H9 (cell line): ENCODE measurements at places on chromosomes 7 and 10. TPM values are rescaled to one million over a fixed set of nuclear protein-coding genes. Genes with fewer than 3 reads are reported as not detected.

DNA sequence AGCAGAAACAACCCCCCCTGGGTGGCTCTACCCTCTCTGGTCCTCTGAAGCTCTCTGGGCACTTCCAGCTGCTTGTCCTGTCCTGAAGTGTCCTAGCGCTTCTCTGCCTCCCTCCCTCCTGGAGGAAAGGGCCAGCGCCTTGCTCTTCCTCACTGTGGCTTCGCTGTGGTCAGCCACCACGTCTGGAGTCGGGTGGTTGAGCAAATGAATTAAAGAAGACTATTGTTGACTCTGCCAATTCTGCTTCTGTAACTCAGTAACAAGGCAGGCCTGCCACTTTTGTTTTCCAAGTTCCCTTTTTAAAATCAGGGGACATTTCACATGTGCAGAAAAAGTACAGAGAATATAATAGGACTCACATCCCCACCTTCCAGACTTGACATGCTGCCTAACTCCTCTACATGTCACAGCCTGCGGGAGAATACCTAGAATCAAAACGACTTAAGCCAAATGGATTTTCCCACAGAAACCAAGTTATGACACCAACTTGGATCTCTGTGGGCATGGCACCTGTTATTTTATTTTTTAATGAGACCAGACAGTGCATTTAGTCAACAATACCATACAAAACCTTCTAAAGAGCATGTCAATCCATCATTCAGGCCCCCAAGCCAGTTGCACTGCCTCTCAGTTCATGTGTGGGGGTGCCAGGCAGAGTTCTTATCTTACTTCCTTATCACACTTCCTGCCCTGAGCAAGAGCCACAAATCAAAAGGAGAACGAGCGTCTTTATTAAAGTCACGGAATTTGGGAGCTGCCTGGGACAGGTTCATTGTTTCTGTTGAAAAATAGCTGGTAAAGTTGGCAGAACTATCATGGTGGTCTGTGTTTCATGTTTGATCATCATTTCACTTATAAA lies 6.8 kb downstream of the FFAR4 start:
- DNase-seq: no peak

Gene TSPAN15
- total RNA-seq: 7.7 and 7.8 TPM in 2 replicates

GRCh38 chr10:15237351-15237750 lies 68.9 kb upstream of the NMT2 start:
- DNase-seq: no peak

GRCh38 chr7:32102432-32102873 lies 32.2 kb upstream of the PDE1C start:
- DNase-seq: no peak

GRCh38 chr7:11633310-11633709 lies 198.7 kb downstream of the THSD7A start:
- no peak for DNase-seq

Gene ADCYAP1R1
- total RNA-seq: 7.4 and 8.9 TPM in 2 replicates

Gene CPA2
- total RNA-seq: 0.29 TPM in 1 of 2 replicates, not detected in the other

Gene CUZD1
- 17.2 and 19.4 TPM in 2 replicates for total RNA-seq

GRCh38 chr10:58712982-58713381 lies 200.3 kb downstream of the BICC1 start:
- DNase-seq: no peak

Gene CHRM2
- not detected in 2 replicates for total RNA-seq

Gene TMEM225B
- 0.44 TPM in 1 of 2 replicates, not detected in the other for total RNA-seq

DNA sequence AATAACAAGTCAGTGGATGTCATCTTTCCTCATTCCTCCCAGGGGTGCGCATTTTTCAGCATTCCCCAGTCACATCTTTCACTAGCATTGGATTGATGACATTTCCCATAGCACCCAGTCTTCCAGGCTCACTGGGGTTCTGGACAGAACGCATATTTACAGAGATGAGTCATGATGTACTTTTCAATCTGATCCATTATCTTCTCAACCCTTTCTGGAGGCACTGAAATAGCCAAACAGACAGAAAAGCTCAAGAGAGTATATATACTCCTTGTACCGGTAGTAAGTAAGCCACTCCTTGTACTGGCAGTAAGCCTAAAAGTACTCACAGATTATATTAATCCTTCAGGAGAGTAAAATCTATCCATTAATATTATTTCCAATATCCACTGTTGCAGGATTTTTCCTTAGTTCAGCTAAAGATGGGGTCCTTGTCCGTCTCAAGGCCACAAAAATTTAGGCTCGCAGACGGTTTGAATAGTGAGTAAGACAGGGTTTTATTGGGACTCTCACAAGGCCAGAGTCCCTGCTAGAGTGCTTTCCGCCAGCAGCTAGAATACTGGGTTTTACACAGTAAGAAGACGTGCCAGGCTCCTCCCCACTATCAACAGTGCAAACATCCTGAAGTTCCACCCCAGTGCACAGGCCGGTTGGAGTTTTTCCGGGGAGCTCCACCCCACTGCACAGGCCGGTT lies 60.8 kb downstream of the MDH2 start:
- DNase-seq: no peak

Gene NYAP1
- total RNA-seq: 3.2 and 4.0 TPM in 2 replicates

- DNase-seq: no peak
Observed at GRCh38 chr10:16119445-16119844, 259.1 kb upstream of the MINDY3 start.

Gene CLCN1
- 0.11 and 0.13 TPM in 2 replicates for total RNA-seq

DNA sequence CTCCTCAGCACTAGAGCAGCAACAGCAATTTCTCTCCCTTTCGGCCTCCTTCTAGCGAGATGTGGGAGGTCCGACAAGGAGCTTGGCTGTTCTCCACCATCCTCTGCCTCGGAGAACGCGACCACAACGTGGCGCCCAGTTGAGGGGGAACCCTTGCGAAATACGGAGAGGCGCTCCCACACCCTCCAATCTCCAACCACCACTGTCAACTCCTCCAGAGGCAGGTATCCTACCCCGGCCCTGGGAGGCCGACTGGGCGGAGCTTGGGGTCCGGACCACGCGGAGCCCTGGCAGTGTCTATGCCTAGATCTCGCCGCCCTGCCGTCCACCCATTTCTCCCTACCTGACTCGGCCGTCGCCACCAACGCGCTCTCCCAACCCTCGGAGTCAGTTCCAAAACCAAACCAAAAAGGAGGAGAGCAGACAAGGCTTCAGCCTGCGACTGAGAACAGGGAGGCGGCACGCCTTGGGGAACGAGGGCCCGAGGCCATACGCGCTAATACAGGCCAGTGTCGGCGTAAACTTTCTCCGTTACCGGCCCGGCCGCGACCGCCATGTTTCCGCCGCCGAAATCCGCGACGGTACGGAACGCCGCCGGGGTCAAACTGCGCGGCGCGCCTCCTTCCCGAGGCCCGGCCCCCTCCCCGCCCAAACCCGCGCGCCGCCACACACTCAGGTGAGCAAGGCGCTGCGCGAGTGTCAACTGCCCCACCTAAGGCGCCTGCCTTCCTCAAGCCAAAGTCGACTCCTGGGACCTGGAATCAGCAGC lies at the start of gene TMEM168:
TMEM168 (minus strand) TSS at position 577 of the 769 bp plus-strand sequence. CDS start 5,568 bp downstream, outside the sequence.
- DNase-seq: peak; percentile 88

- DNase-seq: peak; percentile 59
Observed at GRCh38 chr10:93580828-93581227, 14.4 kb downstream of the FFAR4 start.

DNA sequence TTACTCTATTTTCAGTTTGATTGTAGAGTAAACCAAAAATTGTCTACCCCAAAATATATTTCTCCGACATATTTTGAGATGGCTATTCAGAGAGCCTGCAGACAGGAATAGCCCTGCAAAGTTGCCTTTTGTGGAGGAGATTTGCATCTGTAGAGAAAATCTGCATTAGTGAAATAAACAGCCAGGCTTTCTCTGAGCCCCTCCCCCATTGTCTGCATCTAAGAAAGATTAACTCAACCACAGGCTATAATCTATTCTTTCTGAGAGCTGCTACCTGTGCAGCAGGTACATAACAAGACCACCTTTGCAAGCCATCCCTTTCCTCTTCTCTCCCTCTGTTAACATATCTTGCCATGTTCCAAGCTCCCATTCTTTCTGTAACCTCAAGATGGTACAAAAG lies 1034.2 kb downstream of the SORCS3 start:
- DNase-seq: no peak

Gene TAS2R5
- 0.83 and 0.92 TPM in 2 replicates for total RNA-seq

- peak; percentile 36 for DNase-seq
Observed at GRCh38 chr10:117610321-117610720, 67.8 kb downstream of the EMX2 start.

Gene PNLIPRP2
- 0.24 and 0.26 TPM in 2 replicates for total RNA-seq

Gene UPP1
- 34.2 and 36.4 TPM in 2 replicates for total RNA-seq

DNA sequence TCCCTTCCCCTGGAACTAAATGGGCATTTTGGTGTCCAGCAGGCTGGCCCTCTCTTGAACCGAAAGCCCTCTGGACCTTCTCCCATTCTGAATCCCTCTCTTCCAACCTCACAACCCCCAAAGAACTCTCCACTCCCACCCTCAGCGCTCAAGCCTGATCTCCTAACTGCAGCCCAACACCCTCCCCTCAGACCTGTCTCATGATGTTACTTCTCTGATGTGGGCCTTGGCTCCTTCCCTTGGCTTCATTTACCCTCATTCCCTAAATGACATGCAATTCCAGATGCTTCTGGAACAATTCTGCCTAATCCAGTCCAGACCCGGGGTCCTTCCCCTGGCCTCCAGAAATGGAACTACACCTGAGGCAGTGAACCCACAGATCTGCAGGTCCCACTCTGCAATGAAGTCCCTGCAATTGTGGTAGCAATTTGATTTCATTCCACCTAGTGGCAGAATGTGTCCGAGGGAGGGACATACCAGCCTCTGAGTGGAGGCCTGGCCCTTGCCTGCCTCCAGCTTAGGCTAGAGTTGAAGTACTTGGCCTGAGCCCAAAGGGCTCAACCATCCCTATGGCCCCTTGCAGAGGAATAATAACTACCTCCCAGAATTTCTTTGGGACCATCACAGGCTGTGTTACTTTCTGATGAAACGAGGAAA lies 4.1 kb upstream of the CEP41 start:
- no peak for DNase-seq

Gene NPFFR1
- total RNA-seq: not detected in 2 replicates

GRCh38 chr10:7486528-7486927 lies 75.7 kb upstream of the SFMBT2 start:
- DNase-seq: no peak

GRCh38 chr7:42167631-42168236 lies 69.3 kb downstream of the GLI3 start:
- DNase-seq: no peak

Gene ZNF107
- total RNA-seq: 23.3 and 24.7 TPM in 2 replicates

Gene CYP2W1
- total RNA-seq: not detected in 2 replicates
